ENCODE measurements at places on chromosomes 2 and 18.

DNA sequence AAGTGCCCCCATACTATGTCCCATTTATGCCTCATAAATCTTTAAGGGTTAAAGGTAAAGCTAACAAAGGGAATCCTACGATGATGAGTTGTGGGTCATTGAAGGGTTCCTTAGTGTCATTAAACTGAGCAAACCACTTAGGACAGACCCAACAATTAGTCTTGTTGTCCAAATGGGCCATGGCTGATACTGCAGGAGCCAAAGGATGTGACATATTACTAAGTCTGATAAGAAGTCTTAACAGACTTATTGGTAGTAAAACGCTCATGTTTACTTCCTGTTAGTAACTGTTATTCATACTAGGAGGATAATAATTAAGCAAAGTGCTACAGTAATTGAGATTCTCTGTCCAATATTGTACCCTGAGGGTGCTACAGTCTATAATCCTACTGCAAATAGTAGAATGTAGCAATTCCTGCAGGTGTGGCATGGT is 96.8 kb downstream of the PTPN4 start:
- DNase-seq, result no peak

DNA sequence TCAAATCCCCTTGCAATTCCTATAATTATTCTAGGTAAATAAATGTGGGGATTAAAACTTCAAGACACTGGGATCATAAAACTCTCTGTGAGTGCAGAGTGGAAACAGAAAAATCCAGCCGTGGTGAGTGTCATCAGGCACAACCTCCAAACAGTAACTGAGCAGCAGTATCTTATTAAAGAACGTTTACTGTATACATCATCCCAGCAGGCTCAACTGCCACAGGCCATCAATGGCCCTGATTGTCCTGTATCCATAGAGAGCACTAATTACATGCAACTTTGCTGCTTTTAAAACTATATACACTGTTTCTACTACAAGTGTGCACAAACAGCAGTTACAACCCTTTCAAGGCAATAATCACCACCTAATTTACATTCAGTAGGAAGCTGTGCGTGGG is 23.9 kb downstream of the GAREM1 start:
- DNase-seq, result no peak

DNA sequence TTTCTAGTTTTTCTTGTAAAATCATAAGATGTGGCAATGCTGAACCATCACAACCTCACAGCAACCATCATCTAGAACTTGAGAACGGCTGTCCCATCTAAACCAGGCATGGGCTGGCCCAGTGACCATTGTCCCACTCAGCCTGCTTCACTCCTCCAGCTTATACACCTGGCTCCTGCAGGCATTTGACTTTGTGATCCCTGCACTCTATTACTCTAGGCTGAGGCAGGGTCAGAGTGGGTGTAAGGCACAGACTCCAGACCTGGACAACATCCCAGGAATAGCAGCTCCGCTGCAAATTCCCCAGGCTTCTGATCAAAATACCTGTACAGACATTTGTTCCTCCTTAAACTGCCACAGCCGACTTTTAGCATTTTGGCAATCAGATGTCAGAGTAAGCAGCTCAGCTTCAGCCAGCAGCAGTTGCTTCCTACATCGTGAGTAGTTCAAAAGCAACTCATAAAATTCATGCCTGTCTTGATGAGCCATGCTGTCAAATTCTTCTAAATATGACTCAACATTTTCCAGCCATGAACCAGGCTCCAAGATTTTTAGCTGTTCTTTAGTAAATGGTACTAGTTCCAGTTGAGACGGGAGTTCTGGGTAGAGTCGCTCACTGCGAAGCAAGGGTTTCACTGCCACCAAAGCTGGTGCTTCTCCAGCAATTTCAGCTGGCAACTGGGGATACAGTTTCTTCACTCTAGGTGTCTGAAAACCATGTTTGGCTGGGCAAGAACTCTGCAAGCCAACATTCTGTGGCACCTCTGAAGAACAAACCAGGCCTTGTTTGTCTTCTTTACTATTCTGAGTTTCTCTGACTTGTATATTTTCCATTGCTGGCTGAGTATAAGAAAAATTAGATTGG is 12.8 kb downstream of the EPG5 start:
- DNase-seq, result no peak

- no peak for DNase-seq
Measured at GRCh38 chr18:34857320-34857719, 147.2 kb downstream of the DTNA start.

DNA sequence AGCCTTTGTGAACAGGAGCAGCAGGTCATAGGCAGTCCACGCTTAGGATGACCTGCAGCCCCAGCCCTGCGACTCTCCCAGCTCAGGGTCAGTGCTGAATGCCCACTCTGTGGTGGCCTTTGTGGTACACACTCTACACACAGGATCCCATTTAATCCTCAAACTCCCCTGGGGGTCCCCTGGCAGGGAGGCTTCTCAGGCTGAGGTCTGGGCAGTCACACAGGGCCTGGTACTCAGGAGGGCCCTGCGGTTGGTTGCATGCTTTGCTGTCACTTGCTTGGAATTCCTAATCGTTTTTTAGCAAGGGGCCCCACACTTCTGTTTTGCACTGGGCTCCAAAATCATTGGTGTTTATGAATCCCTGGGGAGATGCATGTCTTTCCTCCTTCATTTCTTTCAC is 113.0 kb downstream of the EML6 start:
- DNase-seq, result no peak

GRCh38 chr2:25714740-25715139 is 41.4 kb upstream of the DTNB start:
- no peak for DNase-seq

GRCh38 chr2:104945121-104945520 is 91.2 kb downstream of the POU3F3 start:
- no peak for DNase-seq

- no peak for DNase-seq
Measured at GRCh38 chr18:38520786-38521185, 955.2 kb upstream of the CELF4 start.

Measured in stimulated activated CD4-positive, alpha-beta T cell treated with anti-CD3 and anti-CD28 coated beads, Interleukin-15, amount 100 ng/mL, for 1 hour (primary cell).